ENCODE measurements at places on chromosomes 2 and 18.

DNA sequence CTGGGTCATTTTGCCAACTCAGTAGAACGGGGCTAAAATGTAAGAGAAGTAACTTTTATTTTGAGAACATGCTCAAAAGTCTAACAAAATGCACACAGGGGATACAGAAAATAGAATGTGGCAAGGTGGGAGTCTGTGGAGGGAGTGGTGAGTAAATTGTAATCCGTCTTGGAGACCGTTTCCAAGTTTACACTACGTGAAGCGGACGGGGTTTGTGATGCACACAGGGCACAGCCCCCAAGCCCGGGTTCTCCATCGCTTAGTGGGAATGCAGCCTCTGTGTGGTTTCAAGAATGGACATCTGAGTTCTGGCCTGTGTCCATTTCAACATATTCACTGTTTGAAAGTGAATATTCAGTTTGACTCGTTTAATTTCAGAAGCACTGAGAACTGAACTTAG, 65.0 kb upstream of the TMEM18 start:
- no peak for DNase-seq

DNA sequence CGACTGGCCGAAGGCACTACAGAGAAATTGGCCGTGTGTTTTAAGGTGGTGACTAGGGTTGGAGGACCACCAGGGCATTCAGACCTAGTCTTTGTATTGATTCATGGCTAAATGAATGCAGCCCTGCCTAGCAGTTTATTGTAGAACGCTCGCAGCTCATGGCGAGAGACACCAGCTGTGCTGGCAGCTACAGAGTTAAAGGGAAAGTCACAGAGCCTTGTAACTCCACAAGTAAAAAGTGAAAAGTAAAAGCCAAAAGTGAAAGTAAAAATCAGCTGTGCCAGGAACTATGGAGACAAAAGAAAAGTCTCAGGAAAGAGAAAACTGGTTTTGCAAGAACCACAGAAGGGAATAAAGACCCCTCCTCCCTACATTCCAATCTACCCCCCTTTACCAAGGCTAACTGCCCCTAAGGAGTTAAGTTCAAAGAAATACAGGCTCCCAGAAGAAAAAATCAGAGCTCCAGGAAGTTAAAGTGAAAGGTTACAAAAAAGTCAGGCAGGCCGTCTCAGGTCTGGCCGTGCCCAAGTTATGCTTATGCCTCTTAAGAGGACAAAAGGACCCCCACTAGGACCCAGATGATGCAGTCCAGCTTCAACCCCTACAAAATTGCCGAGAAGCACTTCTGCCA, 46.4 kb upstream of the SELENOI start:
- DNase-seq = no peak

DNA sequence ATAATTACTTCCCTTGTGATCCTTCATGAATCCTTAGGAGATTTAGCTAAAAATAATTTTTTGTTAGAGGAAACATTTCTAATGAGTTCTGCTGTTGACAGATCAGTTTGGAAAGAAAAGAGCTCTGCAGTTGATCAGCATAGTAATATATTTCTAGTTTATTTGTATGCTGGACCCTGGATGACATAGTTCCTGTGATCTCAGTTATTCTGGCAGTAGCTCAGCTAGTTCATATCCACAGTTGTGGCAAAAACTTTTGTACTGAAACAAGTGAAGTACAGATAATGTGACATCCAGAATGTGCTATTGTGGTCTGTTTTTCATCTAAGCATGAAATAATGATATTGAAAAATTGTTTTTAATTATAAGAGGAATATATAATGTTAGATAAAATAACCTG, 33.7 kb downstream of the ABI2 start:
- no peak for DNase-seq

DNA sequence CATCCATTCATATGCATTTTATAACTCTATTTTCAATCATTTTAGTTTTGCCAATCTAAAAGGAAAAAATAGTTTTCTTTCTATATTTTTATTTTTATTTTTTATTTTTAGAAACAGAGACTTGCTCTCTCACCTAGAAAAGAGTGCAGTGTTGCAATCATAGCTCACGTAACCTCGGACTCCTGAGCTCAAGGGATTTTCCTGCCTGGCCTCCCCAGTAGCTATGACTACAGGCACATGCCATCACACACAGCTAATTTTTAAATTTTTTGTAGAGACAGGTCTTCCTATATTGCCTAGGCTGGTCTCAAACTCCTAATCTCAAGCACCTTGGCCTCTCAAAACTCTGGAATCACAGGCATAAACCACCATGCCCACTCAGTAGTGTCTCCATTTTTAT, 125.5 kb upstream of the XIRP2 start:
- DNase-seq = no peak

- no peak for DNase-seq
Measured at GRCh38 chr18:49285627-49286026, 174.8 kb downstream of the DYM start.

DNA sequence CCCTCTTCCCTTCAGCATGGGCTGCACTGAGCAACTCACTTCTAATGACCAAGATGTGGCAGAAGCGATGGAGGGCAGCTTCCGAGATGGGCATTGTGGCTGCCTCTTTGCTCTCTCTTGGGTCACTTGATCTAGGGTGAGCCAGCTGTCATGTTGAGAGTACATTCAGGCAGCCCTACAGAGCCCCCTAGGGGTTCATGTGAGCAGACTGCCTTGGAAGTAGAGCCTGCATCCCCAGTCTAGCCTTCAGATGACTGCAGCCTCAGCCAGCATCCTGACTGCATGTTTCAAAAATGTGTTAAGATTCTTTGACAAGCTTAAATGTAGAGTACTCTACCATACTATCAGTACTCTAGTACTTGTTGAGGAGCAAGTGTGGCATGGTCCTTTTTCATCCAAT, 143.9 kb downstream of the NCK2 start:
- no peak for DNase-seq

DNA sequence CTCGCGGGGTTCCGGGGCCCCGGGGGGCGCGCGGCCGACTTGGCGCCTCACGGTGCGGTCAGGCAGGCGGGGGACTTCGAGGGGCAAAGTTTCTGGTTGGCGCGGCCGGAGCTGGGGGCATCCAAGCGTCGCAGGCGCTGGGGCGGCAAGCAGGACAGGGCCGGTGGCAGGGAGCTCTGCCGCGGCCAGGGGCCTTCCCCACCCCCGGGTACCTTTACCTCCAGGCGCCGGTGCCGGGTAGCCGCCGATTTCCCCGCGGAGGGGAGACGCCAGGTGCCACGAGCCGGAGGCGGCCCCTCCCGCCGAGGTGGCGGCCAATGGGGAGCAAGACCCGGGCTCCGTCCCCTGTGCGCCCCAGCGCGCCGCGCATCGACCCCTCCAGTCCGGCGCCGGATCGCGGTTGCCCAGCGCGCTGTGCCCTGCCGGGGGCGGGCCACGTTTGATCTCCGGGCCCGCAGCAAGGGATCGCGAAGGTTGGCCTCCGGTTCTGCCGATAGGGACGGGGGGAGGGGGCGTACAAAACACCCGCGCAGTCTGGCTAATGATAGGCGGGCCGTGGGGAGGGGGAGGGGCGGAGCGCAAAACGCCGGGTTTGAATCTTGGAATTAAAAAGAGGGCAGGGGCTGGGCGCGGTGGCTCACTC, at the start of gene ST8SIA5:
TSS of gene ST8SIA5 (minus strand) at position 495 of the 643 bp plus-strand sequence. CDS start 545 bp downstream, outside the sequence.
- DNase-seq = no peak
